ENCODE measurements at places on chromosomes 16 and 17.
A peak's percentile ranks its signal among the peaks of the same experiment; 100 is the strongest.

GRCh38 chr17:81074875-81075274, 39.9 kb downstream of the BAIAP2 start:
- DNase-seq, result no peak

GRCh38 chr16:87218281-87219055, 98.7 kb downstream of the C16orf95 start:
- DNase-seq, result no peak

DNA sequence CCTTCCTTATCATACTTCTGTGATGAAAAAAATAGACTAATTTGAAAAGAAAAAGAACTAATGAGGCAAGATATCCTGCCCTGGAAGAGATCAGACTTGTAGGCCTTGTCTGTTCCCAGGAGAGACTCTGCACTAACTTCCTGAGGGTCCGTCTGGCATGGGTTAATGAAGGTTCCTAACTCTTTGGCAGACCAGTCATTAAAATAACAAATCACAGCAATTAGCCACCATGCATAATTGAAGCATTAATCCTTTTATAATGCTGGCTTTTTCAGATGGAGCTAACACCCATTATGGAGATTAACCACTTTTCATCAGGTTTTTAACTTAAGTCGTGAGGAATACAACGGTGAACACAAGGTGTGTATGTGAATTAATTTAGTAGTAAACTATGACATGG, 10.4 kb upstream of the KRT10 start:
- no peak for DNase-seq

- no peak for DNase-seq
Observed at GRCh38 chr17:14091367-14091766, 22.1 kb downstream of the COX10 start.

DNA sequence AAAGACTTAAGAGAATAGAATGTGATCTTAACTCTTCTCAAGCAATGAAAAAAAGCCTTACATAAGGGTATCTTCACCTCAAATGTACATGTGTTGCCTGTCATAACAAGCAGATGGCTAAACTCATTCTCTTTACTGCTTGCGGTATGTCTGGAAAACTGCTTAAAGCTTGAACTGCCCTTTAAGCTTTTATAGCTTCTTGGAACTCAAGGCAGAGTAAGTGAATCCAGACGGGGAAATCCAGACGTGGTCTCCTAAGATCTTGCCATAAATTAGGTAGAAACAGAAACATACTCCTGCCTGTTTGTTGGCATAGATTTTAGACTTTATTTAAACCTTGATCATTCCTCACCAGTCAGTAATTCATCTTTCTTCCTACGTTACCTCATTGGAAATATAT, 19.6 kb downstream of the CLUAP1 start:
- no peak for DNase-seq

- DNase-seq, result peak; percentile 86
Observed at GRCh38 chr17:48724251-48725003, 1.4 kb downstream of the PRAC2 start.

- DNase-seq, result no peak
Observed at GRCh38 chr17:81391293-81391935, 3.8 kb upstream of the BAHCC1 start.

- DNase-seq, result peak; percentile 74
Observed at GRCh38 chr16:19481296-19481695, 40.6 kb downstream of the GDE1 start.

DNA sequence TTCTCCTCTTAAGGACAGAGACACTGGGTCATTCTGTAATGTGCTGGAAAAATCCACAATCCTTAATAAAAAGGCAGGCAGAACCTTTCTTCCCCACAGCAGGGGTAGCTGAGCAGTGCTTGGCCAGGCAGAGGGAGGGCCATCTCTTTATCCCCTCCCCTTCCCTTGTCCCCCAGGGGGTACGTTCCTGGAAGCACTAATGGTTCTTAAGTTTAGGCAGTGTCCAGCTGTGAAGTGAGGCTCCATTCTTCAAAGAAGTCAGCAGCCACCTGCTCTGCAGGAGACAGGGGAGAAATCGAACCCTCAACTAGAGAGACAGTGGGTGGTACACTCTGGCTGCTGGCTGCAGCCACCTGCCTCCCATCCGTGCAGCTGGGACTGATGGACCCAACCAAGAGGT, 533.9 kb upstream of the CDH11 start:
- DNase-seq, result no peak
